ENCODE measurements at places on chromosomes 16 and 17.
A peak's percentile ranks its signal among the peaks of the same experiment; 100 is the strongest.

GRCh38 chr17:71494062-71494855, 626.6 kb upstream of the SOX9 start:
- no peak for DNase-seq

GRCh38 chr17:74239172-74239571, 25.8 kb downstream of the TTYH2 start:
- DNase-seq, result no peak

GRCh38 chr17:28912281-28912937, 9.5 kb upstream of the DHRS13 start:
- DNase-seq, result no peak

- peak; percentile 92 for DNase-seq
Measured at GRCh38 chr16:88651276-88651988, 579 bp upstream of the CYBA start.

- DNase-seq, result no peak
Measured at GRCh38 chr16:30972872-30973271, 12.1 kb upstream of the HSD3B7 start.

GRCh38 chr17:79219208-79219935, 144.7 kb downstream of the ENGASE start:
- no peak for DNase-seq

DNA sequence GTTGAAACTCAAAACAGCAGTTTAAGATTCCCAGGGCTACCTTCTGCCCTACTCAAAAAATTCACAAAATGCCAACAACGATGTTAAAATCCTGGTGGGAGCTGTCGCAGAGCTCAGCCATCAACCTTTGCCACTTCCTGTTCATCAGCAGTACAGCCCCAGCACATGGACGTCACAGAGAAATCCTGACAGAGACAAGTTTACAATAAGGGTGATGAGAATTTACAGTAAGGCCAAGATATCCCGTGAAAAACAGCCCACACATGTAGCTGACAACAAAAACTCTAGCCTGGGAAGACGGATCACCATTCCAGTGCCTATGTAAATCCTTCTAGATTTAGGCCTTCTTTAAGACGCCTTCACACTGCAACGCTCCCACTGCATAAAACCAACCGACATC, 18.8 kb downstream of the USP22 start:
- no peak for DNase-seq

DNA sequence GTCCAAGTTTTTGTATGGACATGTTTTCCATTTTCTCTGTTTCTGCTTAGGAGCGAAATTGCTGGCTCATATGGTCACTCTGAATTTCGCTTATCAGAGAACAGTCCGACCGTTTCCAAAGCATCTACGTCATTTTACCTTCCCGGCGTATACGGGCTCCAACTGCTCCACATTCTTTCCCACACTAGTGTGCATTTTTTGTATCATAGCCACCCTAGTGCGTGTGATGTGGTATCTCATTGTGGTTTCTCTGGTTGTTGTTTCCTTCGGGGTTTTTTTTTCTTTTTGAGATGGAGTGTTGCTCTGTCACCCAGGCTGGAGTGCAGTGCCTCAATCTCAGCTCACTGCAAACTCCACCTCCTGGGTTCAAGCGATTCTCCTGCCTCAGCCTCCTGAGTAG, 31.0 kb upstream of the BHLHA9 start:
- no peak for DNase-seq

DNA sequence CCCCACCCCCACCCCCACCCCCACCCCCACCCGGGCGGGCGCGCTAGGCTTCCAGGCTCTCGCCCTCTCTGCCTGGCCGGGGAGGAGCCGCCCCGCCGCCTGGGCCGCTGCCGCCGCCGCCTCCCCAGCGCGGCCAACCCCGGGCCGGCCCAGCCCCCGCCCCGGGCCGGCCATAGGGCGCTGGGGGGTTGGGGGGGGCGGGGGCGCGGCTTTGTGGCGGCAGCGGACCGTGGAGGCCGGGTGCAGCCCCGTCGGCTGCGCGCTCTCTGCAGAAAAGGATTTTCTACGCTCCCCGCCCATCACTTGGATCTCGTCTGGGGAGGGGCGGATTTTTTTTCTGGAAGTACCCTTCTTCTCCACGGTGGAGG, 230.9 kb downstream of the MRTFB start:
- no peak for DNase-seq

Measured in GM12878 (cell line).